Ureter (tissue), 1 donor: ENCODE measurements at places on chromosomes 1 and 21. TPM values are rescaled to one million over a fixed set of nuclear protein-coding genes. Genes with fewer than 3 reads are reported as not detected.

GRCh38 chr1:177307771-177308170 lies 137.0 kb downstream of the BRINP2 start:
- DNase-seq = no peak

GRCh38 chr21:15820852-15821379 lies 91.1 kb downstream of the USP25 start:
- DNase-seq = no peak

DNA sequence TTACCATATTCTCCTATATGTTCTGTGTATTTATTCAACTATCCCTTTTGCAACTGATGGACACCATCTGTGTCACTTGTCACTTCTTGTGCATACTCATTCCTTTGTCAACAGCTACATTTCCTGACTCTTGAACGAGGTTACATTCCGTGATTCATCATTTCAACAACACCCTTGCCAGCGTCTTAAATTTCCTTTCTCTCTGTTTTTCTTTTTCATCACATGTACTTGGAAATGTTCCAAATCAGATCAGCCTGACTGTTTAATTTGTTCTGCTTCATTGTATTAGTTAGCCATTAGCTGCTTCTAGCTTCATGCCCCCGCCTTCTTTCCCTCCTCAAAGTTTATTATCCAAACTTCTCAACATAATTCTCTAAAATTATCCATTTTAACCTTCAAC lies 173.0 kb downstream of the ADGRL4 start:
- no peak for DNase-seq

Gene HPCAL4
- not detected for total RNA-seq

GRCh38 chr1:198696211-198696610 lies 57.4 kb downstream of the PTPRC start:
- DNase-seq = no peak

Gene FCRL1
- 0.21 TPM for total RNA-seq

GRCh38 chr1:167617153-167618147 lies 12.6 kb upstream of the RCSD1 start:
- no peak for DNase-seq
